HFFc6 (cell line): ENCODE measurements at places on chromosomes 11 and 22. TPM values are rescaled to one million over a fixed set of nuclear protein-coding genes. Genes with fewer than 3 reads are reported as not detected.
A peak's percentile ranks its signal among the peaks of the same experiment; 100 is the strongest.

CHRDL2 gene
- not detected in 3 replicates for total RNA-seq

CABP4 gene
- not detected in 2 replicates for total RNA-seq

GRCh38 chr11:122414406-122415018 is 241.0 kb upstream of the UBASH3B start:
- H3K27ac ChIP-seq: no peak overlapping the region
- H3K27me3 ChIP-seq: peaks cover 34% of the 10 kb centered on the region
- no peak overlapping the region for H3K4me3 ChIP-seq
- H3K36me3 ChIP-seq: no peaks in the 10 kb centered on the region; the same call in 1 of the 2 replicates

BLID gene
- 1.1 to 1.6 TPM (median 1.2 TPM) in 3 replicates for total RNA-seq

UPK3A gene
- total RNA-seq: not detected in 3 replicates

- H3K4me3 ChIP-seq: no peak overlapping the region
- H3K27ac ChIP-seq: no peak overlapping the region
Observed at GRCh38 chr11:113043698-113044097, 82.5 kb downstream of the NCAM1 start.

DNA sequence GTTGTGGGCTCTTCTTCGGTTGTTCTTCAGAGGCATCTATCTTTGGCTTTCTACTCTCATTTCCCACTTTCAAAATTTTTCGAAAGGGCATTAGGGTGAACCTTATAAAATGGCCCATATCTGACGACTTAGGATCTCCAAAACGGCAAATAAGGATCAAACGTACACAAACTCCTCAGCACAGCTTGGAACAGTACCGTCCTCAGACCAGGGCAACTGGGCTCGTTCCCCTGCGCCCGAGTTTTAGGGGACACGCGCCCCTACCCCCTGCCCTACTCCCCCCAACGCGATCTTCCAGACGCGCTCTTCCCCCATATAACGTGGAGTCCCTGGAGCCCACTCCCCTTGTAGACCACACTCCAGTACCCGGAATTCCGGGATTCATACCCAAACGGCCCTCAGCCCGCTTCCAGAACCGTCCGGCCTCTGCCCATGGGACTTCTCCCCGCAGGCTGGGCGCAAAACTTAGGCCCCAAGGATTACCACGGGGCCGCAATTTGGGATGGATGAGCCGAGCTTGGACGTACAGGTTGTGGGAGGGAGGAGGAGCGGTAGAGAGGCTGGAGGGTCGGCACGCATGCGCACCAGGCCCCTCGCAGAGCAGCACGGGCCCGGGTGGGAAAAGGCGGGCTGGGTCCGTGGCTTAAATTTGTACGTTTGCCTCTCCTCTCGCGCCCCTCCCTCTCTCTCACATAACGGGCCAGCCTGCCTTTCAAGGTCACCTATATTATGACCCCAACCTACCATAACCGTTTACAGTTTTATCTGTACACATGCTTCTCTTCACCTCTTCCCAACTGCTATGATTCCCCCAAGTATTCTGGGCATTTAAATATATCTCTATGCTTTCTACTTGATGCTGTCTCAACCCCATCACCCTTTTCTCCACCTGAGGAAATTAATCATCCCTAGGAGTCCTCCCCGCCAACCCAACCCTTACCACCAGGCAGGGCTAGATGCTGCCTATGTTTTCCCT is 3.4 kb downstream of the CCDC89 start:
- no peak for DNase-seq
- H3K27me3 ChIP-seq: peaks cover 2% of the 10 kb centered on the region; the same call in 1 of the 2 replicates
- H3K27ac ChIP-seq: peak overlapping the region; percentile 55; the same call in 1 of the 2 replicates
- peaks cover 48% of the 10 kb centered on the region for H3K4me1 ChIP-seq
- peak overlapping the region; percentile 80 for H3K4me3 ChIP-seq

DNA sequence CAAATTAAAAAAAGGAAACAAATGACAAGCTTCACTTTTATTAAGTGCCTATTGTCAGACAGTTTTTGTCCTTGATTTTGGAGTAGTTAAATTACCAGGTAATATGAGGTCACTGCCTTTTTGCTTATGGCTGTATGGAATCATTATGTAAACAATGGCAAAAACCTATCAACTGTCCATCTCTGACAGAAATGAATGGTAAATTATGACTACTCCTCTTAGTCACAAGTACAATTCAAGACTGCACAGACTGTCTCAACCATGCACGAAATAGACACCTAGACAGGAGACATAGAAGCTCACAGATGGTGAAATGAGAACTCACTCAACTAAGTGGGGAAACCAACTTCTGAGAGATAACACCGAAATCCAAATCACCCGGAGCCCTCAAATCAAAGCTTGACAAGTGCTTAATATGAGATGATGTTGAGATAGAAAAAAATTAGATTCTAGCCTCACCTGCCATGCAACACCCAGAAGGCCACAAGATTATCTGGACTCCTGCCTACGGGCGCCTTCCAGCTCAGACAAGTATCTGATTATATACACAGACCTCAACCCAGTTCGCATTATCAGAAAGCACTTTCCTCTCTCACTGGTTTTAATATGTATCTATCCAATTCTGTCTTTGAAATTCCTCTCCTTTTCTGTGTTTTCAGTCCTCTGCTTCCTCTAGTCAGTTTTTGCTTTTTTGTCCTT is 199.3 kb downstream of the CADM1 start:
- no peak overlapping the region for H3K4me3 ChIP-seq
- H3K27me3 ChIP-seq: no peaks in the 10 kb centered on the region
- H3K36me3 ChIP-seq: no peaks in the 10 kb centered on the region
- no peak for DNase-seq
- H3K27ac ChIP-seq: no peak overlapping the region
- no peaks in the 10 kb centered on the region for H3K4me1 ChIP-seq

- peaks cover 19% of the 10 kb centered on the region for H3K27me3 ChIP-seq
- H3K27ac ChIP-seq: peak overlapping the region; percentile 42
- H3K4me1 ChIP-seq: peaks cover 45% of the 10 kb centered on the region
- H3K4me3 ChIP-seq: peak overlapping the region; percentile 14; the same call in 1 of the 2 replicates
Observed at GRCh38 chr11:14275076-14275475, 83.9 kb downstream of the RRAS2 start.

DNA sequence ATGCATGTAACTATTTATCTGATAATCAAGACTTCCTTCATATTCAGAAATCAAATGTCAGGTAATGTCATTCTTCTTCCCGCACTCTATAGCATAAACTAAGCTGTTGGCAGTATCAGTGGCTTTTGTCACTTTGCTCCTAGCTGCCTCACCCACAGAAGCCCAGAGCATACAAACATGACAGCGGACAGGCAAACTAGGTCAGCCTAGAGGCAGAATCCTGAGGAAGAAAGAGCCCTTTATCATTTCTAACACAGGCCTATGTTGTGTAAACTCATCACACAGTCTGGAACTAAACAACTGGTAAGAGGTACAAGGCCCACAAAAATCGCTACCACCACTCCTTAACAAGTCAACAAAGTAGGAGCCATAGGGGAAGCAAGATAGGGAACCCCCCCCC is 21.0 kb downstream of the GUCY1A2 start:
- no peak for DNase-seq
- H3K4me3 ChIP-seq: no peak overlapping the region
- H3K27me3 ChIP-seq: peaks cover 1% of the 10 kb centered on the region; the same call in 1 of the 2 replicates
- H3K4me1 ChIP-seq: peaks cover 8% of the 10 kb centered on the region; the same call in 1 of the 2 replicates
- H3K27ac ChIP-seq: no peak overlapping the region
